ENCODE measurements at places on chromosomes 3 and 15.

DNA sequence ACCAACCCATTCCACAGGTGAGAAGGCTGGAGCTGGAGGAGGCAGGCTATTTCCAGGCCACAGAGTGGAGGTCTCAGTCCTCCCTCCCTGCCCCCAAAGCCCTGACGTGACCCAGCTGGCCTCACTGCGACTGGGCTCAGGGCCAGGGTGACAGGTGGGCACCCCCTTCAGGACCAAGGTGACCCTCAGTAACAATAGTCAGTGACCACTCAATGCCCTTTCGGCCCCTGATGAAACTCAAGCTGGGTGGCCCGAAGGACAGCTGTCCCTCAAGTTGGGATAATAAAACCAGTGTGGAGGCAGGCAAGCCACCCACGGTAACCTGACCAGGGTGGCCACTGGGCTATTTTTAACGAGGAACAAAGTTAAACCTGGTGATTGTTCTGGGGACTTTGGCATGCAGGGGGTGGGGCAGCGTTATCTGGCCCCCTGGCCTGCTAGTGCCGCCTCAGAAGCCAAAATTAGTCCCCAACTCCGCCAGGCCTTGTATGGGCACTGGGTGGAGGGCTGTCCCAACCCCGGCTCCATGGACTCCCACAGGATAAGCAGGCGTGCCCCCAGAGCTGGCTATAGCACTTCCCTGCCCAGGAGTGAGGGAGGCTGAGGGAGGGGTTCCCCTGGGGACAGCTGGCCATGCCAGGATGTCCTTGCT, 1.1 kb downstream of the TNNC1 start:
- DNase-seq, result no peak

DNA sequence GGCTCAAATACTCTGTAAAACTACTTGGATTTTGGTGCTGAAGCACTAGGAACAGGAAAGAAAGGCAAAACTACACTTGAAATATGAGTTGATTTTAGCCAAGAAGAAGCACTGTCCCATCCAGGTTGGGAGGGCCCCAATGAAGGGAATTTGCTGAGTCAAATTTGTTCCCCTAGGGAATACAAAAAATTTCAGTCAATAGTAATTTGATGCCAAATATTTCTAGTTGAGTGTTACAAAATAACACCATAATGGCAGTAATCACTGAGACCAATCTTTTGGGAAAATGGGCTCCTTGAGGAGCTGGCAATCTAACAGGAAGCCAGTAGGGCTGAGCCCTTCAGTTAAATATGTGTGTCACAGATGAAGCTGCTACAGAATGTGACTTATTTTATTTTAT, 896.9 kb downstream of the DIPK2A start:
- no peak for DNase-seq

GRCh38 chr15:46502667-46503066, 867.8 kb downstream of the SQOR start:
- no peak for DNase-seq

DNA sequence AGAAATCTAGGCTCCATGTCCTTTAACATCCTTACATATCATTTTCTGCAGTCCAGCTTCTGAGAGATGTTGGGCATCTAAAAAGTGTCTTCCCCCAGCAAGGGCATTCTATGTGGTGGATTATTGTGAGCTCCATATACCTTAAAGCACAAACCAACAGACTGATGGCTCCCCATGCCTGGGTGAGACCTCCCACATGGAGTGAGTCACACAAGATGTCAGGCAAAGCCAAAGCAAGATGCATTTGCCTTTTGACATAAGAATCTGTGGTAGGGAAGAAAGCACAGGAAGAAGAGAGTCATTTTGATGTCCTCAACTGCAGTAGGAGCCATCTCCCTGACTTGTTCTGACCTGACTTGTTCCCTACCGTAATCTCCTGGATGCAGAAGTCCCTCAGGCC, 238.7 kb upstream of the EIF1B start:
- DNase-seq, result no peak

DNA sequence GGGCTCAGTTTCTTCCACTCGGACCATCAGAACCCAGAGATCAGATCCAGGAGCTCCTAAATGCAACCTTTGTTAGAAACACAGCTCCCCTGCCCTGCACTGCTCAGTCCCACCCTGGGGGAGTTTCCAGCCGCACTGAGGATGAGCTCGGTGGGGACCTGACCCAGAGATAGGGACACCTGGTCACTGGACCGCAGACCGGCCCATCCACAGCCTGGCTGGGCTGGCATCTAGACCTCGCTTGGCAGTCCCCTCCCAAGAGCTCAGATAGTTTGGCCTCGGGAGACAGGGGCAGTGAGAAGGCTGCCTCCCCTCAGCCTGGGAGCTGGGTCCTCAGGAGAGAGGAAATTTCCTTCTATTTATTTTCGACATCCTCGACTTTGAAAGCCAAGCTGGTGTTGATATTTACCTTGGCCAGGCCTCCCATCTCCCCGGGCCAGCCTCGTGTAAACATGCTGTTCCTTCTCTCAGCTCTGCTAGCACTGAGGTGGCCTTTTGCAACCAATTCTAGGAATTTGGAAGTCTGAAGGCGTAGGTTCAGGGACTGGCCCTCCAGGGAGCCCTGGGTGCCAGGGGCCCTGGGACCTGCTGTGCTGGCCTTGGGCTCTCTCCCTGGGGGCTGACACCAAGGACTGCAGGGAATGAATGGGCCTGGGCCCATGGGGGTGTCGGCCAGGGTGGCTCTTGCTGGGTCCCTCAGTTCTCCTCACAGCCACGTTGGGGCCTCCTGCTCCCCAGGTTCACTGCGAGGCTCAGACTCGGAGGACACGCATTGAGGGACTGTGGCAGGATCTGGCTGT, 90.1 kb downstream of the VGLL4 start:
- peak; percentile 43 for DNase-seq

GRCh38 chr3:194205675-194206133, 69.8 kb downstream of the HES1 start:
- DNase-seq, result no peak
